ENCODE measurements at places on chromosomes 2 and 18. TPM values are rescaled to one million over a fixed set of nuclear protein-coding genes. Genes with fewer than 3 reads are reported as not detected.

GRCh38 chr2:112121682-112122254 is 16.4 kb upstream of the FBLN7 start:
- no peaks in the 10 kb centered on the region for H3K27me3 ChIP-seq
- peak; percentile 41 for DNase-seq
- H3K4me3 ChIP-seq, result no peak overlapping the region
- no peaks in the 10 kb centered on the region for H3K4me1 ChIP-seq

The MROH2A gene
- 0.12 TPM for total RNA-seq

- H3K27me3 ChIP-seq, result no peaks in the 10 kb centered on the region
- no peak for DNase-seq
- no peaks in the 10 kb centered on the region for H3K36me3 ChIP-seq
- no peak overlapping the region for H3K4me3 ChIP-seq
- H3K27ac ChIP-seq, result peak overlapping the region; percentile 66
Observed at GRCh38 chr2:230685178-230685577, 27.5 kb upstream of the CAB39 start.

The EN1 gene
- not detected for total RNA-seq

- no peaks in the 10 kb centered on the region for H3K27me3 ChIP-seq
- no peaks in the 10 kb centered on the region for H3K36me3 ChIP-seq
- H3K27ac ChIP-seq, result no peak overlapping the region
- H3K4me1 ChIP-seq, result peaks cover 11% of the 10 kb centered on the region
- no peak for DNase-seq
Observed at GRCh38 chr18:76973520-76974266, 151.3 kb downstream of the ZNF236 start.

The RBMS1 gene
- total RNA-seq, result 89.5 TPM

The DBI gene
- total RNA-seq, result 158 TPM

GRCh38 chr2:74373985-74374384 is 6.1 kb downstream of the DCTN1 start:
- H3K27me3 ChIP-seq, result no peaks in the 10 kb centered on the region
- peak overlapping the region; percentile 20 for H3K4me3 ChIP-seq
- H3K4me1 ChIP-seq, result peaks cover 28% of the 10 kb centered on the region
- H3K27ac ChIP-seq, result peak overlapping the region; percentile 54

DNA sequence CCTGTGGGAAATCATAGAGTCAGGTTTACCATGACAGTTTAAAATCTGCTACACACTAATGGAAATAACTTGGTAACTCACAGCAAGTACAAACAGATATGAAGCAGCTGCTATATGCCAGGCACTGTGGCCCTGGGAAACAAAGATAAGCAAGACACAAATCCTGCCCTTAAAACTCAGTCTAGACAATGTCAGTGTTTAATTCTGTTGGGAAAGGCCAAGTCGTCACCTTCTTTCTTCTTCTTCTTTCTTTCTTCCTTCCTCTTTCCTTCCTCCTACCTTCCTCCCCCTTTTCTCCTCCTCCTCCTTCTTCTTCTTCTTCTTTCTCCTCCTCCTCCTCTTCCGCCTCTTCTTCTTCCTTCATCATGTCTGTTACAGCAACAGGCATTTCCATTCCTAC is 26.8 kb downstream of the PLEK start:
- H3K36me3 ChIP-seq, result no peaks in the 10 kb centered on the region
- no peaks in the 10 kb centered on the region for H3K27me3 ChIP-seq
- no peak overlapping the region for H3K4me3 ChIP-seq
- DNase-seq, result no peak

DNA sequence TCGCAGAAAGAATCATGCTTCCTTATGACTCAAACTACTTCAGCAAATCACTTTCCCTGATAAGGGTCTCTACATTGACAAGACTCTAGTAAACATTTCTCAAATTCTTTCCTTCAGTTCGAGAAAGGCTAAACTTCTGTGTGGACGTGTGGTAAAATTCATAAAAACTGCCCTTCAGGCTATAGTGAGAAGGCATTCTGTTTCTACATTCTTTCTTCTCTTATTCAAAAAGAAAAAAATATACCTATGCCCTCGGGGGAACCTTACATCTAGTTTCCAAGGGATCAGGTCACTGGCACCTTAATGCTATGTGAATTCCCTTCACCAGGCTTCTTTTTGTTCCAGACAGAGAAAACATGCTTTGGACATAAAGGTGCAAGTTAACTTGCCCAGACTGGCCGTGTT is 4.9 kb downstream of the VIT start:
- no peaks in the 10 kb centered on the region for H3K36me3 ChIP-seq
- no peak overlapping the region for H3K4me3 ChIP-seq
- H3K27ac ChIP-seq, result peak overlapping the region; percentile 35

- no peaks in the 10 kb centered on the region for H3K36me3 ChIP-seq
Observed at GRCh38 chr18:68779169-68779568, 18.7 kb upstream of the CCDC102B start.

DNA sequence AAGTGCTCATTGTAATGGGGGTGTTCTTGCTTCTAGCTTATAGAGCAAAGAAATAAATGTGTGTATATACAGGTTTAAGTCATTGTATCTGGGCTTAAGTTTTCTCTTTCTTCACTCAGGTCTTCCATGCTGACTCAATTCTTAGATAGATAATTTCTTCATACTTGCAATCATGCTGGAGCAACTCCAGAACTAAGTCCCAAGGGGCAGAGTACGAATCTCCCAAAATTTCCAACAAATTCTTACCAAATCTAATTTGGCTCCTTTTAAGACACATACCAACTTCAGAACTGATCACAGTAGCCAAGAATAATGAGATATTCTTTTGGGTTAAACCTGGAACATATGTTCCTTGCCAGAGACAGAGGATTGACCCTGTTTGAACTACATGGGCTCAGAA is 4.3 kb upstream of the SPAG16 start:
- no peak for DNase-seq
- H3K27me3 ChIP-seq, result no peaks in the 10 kb centered on the region
- no peak overlapping the region for H3K27ac ChIP-seq
- no peaks in the 10 kb centered on the region for H3K4me1 ChIP-seq

- H3K27ac ChIP-seq, result no peak overlapping the region
- no peaks in the 10 kb centered on the region for H3K4me1 ChIP-seq
- DNase-seq, result no peak
- H3K36me3 ChIP-seq, result no peaks in the 10 kb centered on the region
- H3K27me3 ChIP-seq, result no peaks in the 10 kb centered on the region
- no peak overlapping the region for H3K4me3 ChIP-seq
Observed at GRCh38 chr2:166238176-166238575, 110.4 kb upstream of the SCN1A start.

DNA sequence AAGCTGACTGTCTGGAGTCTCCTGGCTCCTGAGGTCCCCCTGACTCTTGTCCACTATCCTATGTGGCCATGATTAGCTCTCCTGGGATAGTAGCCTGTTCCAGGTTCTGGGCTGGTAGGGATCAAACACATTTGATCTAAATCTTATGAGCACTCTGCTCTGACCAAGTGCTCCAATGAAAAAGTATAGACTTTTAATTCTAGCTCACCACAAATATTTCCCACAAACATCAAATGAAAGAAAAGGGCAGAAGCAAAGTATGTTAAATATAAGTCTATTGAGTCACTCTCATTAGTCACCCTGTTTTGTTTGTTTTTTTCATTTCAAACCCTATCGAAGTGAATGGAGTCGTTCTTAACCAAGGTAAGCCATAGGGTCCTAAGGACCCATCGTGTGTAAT is 39.7 kb upstream of the NEDD4L start:
- H3K4me1 ChIP-seq, result no peaks in the 10 kb centered on the region
- peak; percentile 44 for DNase-seq
- no peak overlapping the region for H3K27ac ChIP-seq
- no peaks in the 10 kb centered on the region for H3K27me3 ChIP-seq
- no peaks in the 10 kb centered on the region for H3K36me3 ChIP-seq
- no peak overlapping the region for H3K4me3 ChIP-seq

The MAPK4 gene
- total RNA-seq, result 68.9 TPM

GRCh38 chr2:129710670-129711495 is 268.6 kb upstream of the RAB6C start:
- H3K4me3 ChIP-seq, result no peak overlapping the region
- no peaks in the 10 kb centered on the region for H3K27me3 ChIP-seq
- no peaks in the 10 kb centered on the region for H3K4me1 ChIP-seq

The CDH19 gene
- not detected for total RNA-seq

DNA sequence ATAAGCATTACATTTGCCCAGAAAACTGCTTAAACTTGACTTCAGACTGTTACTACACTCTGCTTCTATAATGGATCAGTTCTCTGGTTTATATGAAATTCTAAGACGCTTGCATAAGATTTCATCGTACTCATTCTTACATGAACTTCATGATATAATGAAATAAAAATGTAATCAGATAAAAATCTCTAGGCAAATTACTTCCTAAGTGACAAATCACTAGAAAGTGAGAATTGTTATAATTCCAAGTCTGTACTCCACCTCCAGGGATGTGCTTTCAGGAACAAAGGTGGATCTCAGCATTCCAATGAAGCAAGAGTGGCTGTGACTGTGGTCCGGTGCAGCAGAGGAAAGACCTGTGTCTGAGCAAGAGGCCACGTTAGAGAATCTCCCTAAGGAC is 226.2 kb downstream of the PIEZO2 start:
- no peaks in the 10 kb centered on the region for H3K36me3 ChIP-seq
- no peaks in the 10 kb centered on the region for H3K4me1 ChIP-seq
- no peak overlapping the region for H3K27ac ChIP-seq
- DNase-seq, result no peak

The SKA1 gene
- 3.0 TPM for total RNA-seq

The SCLY gene
- 16.6 TPM for total RNA-seq

DNA sequence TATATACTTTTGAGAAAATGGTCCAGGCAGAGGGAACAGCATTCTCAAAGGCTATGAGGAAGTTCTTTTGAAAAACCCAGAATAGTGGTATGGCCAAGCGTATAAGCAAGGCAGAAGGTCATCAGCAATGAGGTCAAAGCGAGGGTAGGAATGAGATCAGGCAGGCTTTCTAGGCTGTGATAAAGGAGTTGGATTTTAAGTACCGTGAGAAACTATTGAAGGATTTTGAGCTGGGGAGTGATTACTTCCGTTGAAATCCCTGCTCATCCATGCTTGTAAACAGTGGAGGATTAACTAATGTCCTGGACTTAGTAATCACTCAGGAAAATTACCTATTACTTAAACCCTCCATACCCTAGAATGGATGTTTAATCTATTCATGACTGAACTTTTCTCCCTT is 50.2 kb downstream of the EMILIN2 start:
- H3K27ac ChIP-seq, result peak overlapping the region; percentile 99
- no peak for DNase-seq
- peaks cover 78% of the 10 kb centered on the region for H3K4me1 ChIP-seq
- H3K27me3 ChIP-seq, result no peaks in the 10 kb centered on the region
- H3K4me3 ChIP-seq, result no peak overlapping the region

DNA sequence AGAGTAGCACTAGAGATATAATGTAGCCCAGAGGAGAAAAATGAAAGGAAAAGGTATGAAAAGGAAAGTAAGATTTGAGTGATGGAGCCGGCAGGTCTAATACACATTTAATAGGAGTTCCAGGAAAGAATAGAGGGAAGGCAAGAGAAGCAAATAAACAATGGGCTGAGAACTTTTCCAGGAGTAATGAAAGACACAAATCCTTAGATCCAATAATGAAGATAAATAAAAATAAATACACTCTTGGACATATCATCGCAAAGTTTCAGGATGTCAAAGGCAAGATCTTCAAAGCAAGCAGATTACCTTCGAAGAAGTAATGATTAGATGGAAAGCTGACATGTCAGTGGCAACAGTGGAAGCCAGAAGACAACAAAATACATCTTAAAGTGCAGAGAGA is 102.0 kb upstream of the YWHAQ start:
- no peaks in the 10 kb centered on the region for H3K4me1 ChIP-seq
- H3K36me3 ChIP-seq, result no peaks in the 10 kb centered on the region
- DNase-seq, result no peak
- H3K27ac ChIP-seq, result no peak overlapping the region

DNA sequence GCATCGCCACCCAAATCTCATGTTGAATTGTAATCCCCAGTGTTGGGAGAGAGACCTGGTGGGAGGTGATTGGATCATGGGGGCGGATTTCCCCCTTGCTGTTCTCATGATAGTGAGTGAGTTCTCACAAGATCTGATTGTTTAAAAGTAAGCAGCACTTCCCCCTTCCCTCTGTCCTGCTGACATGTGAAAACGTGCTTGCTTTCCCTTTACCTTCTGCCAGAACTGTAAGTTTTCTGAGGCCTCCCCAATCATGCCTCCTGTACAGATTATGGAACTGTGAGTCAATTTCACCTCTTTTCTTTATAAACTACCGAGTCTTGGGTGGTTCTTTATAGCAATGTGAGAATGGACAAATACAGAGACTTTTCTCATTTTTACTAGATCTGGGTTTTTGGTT is 161.4 kb upstream of the SP5 start:
- no peak overlapping the region for H3K27ac ChIP-seq
- no peaks in the 10 kb centered on the region for H3K27me3 ChIP-seq
- H3K4me3 ChIP-seq, result no peak overlapping the region

DNA sequence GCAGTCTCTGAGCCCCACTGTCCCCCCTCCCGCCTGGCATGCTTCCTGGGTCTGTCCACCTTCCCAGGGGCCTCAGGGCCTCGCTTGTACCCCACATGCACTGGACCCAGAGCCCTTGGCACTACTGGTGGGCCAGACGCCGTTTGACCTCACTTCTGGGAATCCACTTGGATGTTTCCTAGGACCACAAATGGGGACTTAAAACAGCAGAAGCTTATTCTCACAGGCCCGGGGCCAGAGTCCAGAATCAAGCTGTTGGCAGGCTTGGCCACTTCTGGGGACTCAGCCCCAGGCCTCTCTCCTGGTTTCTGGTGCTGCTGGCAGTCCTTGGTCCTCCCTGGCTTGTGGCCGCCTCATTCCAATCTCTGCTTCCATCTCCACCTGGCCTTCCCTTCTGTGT is 19.6 kb downstream of the ANO7 start:
- H3K4me3 ChIP-seq, result no peak overlapping the region
- DNase-seq, result no peak
- H3K27me3 ChIP-seq, result no peaks in the 10 kb centered on the region
- no peaks in the 10 kb centered on the region for H3K4me1 ChIP-seq

GRCh38 chr2:49569176-49569575 is 414.9 kb upstream of the FSHR start:
- no peak for DNase-seq
- H3K4me3 ChIP-seq, result no peak overlapping the region
- H3K27me3 ChIP-seq, result no peaks in the 10 kb centered on the region

The ZC3H6 gene
- 10.7 TPM for total RNA-seq

- no peaks in the 10 kb centered on the region for H3K4me1 ChIP-seq
- no peak overlapping the region for H3K4me3 ChIP-seq
- no peak overlapping the region for H3K27ac ChIP-seq
- no peaks in the 10 kb centered on the region for H3K27me3 ChIP-seq
Observed at GRCh38 chr2:72031346-72032110, 116.1 kb downstream of the CYP26B1 start.

DNA sequence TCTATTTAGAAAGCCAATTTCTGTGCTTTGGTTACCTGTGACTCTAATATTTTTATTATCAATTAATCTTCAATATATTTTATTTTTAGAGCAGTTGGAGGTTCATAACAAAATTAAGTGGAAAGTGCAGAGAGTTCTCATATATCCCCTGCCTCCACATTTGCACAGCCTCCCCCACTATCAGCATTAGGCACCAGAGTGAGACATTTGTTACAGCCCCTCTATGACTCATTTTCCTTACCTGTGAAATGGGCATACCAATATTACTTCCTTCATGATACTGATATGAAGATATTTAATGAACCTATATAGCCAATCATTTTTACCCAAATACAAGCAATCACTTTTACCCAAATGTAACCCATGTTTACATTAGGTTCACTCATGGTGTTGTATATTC is 34.0 kb upstream of the CYTIP start:
- H3K27me3 ChIP-seq, result no peaks in the 10 kb centered on the region
- H3K27ac ChIP-seq, result no peak overlapping the region
- no peaks in the 10 kb centered on the region for H3K4me1 ChIP-seq
- no peak overlapping the region for H3K4me3 ChIP-seq
- no peak for DNase-seq

- no peaks in the 10 kb centered on the region for H3K27me3 ChIP-seq
- no peaks in the 10 kb centered on the region for H3K36me3 ChIP-seq
- DNase-seq, result peak; percentile 67
- no peak overlapping the region for H3K27ac ChIP-seq
Observed at GRCh38 chr18:46073474-46074331, 1.6 kb upstream of the PSTPIP2 start.
